Sigmoid colon (tissue), 7 donors: ENCODE measurements at places on chromosomes 16 and 17. TPM values are rescaled to one million over a fixed set of nuclear protein-coding genes. Genes with fewer than 3 reads are reported as not detected.

DNA sequence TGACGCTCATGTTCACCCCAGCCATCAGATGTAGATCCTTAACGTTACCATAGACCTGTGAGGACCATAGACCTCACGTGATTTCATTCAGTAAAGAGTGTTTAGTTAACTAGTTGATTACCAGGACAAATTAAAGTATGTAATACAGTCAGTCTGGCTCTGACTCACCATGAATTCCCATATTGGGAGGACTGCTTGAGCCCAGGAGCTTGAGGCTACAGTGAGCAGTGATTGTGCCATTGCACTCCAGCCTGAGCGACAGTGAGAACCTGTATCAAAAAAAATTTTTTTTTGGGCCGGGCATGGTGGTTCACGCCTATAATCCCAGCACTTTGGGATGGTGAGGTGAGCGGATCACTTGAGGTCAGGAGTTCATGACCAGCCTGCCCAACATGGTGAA is 13.5 kb upstream of the FA2H start:
- DNase-seq = no peak

DNA sequence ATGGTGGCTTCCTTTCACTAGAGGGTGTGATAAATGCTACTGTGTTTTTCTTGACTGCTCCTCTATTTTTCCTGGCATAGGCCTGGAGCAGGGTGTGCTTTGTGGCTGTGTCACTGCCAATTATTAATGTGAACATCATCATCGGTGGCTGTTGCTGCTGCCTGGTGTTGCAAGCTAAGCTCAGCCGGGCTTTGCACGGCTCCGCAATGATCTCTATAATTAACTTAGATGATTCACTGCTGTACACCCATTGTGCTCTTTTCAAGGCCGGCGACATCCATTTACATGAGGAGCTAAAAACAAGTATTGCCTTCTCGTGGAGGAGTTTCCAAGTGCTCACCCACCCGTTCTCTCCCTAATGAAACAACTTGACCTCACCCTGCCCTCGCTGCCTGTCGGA is 160.1 kb upstream of the IRX3 start:
- DNase-seq = no peak

- no peak for DNase-seq
These were observed 174.9 kb upstream of the RPL38 start for GRCh38 chr17:74028354-74029116.

The CHST6 gene
- total RNA-seq = 2.1 TPM

GRCh38 chr17:33858682-33859081 is 396.4 kb upstream of the CCL2 start:
- DNase-seq = no peak

- no peak for DNase-seq
These were observed 14.6 kb upstream of the CD79B start for GRCh38 chr17:63946440-63947363.
